ENCODE measurements at places on chromosomes 3 and 15.

GRCh38 chr15:32952901-32953532, 235.2 kb downstream of the GREM1 start:
- DNase-seq = no peak

- no peak for DNase-seq
These were observed 385.3 kb downstream of the NTRK3 start for GRCh38 chr15:87871258-87871681.

- no peak for DNase-seq
These were observed 718.2 kb upstream of the GRM7 start for GRCh38 chr3:6142707-6143106.

- no peak for DNase-seq
These were observed 52.4 kb downstream of the SLC9A9 start for GRCh38 chr3:143795874-143796273.

All from SJSA1 (cell line).